ENCODE measurements at places on chromosomes 3 and 15. TPM values are rescaled to one million over a fixed set of nuclear protein-coding genes. Genes with fewer than 3 reads are reported as not detected.
A peak's percentile ranks its signal among the peaks of the same experiment; 100 is the strongest.

DNA sequence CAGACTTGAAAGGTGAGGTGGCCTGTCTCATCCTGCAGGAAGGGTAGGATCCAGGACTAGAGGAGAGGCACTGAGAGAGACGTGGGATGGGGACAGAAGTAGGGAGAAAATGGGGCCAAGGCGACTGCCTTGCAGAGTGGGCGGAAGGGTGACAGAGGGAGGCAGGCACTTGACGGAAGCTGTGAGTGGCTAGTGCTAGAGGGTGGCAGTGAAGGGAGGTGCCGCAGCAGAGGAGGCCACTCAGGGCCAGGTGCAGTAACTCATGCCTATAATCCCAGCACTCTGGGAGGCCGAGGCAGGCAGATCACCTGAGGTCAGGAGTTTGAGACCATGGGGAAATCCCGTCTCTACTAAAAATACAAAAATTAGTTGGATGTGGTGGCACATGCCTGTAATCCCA lies 7.3 kb downstream of the CCDC33 start:
- no peak for DNase-seq

- peak; percentile 50 for DNase-seq
Observed at GRCh38 chr15:33215941-33216872, 21.7 kb upstream of the FMN1 start.

DNA sequence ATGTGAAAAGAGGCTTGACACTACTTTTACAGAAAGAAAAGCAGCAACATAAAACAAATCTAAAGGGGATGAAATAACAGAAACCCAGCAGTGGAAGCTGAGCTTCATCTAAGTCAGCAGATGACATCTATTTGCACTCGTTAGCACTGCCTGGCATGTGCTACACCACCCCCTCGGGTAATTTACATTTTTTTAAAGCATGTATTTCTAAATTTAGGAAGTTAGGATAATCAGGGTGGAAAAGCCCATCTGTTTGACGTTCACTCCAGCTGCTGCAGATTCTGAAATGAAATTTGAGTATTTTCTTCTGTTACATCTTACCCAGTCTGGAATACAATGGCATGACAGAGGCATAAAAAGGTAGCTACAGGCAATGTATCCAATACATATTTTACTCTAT lies 20.7 kb downstream of the IGSF11 start:
- DNase-seq: no peak

DNA sequence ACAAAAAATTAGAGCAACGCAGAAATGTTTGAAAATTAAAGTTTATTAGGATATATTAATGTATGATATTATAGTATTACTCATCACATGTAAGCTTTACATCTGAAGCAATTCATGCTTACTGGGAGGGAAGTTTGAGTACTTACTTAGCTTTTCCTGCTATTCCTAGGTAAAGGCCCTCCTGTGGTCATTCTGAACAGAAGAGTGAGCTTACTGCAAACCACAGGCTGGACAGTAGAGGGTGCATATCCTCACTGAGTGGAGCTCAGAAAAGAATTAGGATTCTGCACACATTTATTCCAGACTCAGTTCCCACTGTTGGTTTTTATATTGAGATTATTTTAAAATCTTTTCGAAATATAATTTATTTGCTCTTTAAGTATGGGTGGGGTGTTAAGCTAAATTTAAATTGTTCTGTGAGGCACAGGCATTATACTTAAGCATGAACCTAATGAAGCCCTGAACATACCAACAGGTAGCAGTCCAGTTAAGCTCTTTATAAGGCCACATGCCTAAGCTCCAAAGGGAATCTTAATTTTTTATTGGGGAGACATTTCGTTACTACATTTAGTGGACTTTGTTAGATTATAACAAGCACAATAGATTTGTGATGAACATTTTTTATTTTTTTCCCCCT lies 10.2 kb downstream of the MRPS22 start:
- DNase-seq: peak; percentile 75

DNA sequence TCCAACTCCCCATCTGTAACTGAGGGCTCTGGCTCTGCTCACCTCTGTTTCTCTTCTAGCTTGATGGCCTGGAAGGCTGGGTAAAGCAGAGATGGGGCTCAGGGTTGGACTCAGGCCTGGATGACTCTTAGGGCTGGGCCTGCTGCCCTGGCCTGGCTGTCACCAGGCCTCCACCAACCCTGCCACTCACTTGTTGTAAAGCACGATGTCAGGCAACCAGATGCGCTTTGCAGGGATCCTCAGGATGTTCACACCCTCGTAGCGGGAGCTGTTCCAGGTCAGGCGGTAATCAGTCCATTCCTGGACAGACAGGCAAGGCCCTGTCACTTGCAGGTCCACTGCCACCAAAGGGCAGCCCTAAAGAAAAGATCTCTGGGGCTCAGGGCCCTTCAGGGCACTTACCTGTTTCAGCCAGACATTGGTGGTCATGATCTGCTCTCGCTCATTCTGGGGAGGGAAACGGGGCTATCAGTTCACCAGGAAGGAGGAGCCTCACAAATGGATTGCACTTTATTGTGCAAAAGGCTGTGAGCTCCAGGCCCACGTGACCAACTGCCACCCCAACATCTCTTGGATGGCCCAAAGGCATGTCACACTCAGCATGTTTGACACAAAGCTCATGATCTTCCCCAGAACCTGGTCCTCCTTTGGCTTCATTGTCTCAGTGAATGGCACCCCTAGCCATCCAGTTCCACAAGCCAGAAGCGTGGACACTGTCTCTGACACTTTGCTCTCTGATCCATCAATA lies 9.9 kb downstream of the CHRNB4 start:
- no peak for DNase-seq

DNA sequence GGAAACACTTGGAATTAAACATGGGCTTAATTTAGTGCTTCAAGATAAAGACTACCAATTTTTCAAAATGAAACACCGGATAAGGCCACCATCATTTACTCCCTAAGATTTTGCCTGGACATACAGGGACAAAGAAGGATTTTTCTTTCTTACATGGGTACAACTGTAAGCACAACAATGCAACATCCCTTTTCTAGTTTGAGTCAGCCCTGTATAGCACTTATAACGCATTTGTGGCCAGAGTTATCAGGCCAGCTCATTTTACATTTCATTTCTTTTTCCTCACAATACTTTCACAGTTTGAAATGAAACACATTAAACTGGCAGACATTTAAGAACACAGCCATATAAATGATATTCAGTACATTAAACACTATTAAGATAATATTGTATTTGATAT lies 9.8 kb upstream of the SUCNR1 start:
- DNase-seq: peak; percentile 56

DNA sequence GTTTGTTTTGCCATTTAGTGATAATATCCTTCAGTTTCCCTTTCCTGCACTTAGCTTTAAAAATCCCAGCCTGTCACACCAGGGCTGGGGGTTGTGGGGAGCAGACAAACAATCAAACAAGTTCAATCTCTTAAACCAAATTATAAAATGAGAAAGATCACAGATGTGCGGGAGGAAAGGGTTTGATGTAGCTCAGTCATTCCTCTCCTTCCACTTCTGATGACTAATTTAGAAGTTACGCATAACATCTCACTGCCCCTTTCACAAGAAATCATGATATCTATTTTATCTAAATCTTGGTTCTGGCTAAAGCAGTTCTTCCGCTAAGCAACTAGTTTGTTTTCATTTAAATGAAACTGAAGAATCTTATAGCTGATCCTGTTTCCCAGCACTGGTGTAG lies 34.1 kb upstream of the ATG7 start:
- no peak for DNase-seq

DNA sequence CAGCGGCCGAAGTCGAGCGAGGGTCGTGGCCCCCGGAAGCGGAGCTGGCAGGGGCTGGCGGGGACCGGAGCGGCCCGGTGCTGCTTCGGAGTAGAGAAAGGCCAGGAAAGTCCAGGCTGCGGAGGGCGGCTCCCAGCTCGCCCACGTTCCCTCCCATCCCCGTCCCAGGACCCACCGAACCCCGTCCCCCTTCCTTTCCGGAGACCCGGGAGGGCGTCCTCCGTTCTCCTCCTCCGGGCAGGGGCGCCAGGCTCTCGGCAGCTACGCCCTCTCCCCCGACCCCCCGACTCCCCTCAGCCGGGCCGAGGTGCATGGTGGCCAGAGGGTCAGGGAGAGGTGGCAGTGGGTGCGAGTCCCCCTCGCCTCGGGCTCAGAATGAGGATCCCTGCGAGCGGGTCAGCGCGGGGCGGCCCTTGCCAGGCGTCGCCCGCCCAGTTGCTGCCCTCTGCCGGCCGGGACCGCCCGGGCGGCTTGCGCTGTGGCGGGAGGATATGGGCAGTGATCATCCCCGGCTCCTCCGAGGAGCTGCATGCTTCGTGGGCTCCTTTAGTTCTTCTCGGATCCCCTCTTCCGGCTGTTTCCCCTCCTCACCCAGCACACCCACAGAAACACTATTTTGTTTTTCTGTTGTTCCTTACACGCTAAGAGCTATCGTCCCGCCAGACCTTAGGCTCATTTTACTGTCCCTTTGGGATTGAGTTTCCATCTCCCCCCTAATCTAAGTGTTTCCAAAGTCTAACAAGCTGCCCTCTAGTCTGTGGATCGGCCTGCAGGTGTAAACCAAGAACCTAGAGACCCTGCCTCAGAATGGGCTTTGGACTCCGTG lies 744 bp upstream of the ALDH1A2 start:
- DNase-seq: peak; percentile 71

DNA sequence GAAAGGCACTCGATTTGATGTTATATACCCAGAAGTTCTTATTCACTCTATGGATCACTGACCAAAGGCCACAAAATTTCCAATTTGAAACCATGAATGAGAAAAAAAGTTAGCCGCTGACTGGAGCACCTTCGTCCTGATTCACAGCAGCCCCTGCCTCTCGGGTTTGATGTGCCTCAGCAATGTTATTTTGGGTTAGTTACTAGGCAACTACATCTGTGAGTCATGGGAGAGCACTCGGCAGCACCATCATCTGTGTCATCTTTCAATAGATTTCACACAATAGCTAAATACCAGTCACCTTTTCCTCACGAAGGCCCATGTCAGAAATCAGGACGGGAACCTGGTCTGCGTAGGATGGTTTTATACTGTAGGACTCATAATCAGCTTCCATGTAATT lies 269.2 kb downstream of the ZBBX start:
- peak; percentile 5 for DNase-seq

DNA sequence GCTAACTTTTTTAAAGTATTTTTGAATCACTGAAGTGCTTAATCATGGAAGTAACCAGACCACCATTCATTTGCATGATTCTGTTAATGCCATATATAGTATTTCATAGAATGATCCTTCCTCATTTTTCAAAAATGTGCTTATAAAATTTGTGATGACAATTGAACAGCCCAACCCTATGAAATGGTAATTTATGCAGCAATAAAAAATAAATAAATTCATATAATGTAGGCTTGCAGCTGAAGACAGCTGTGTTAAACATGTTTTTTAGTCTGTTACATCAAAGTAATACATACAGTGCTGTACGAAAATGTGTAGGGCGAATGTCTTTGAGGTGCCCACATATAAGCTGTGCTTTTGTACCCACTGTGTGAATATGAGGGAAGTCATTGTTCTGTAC lies 131.7 kb downstream of the FILIP1L start:
- no peak for DNase-seq

DNA sequence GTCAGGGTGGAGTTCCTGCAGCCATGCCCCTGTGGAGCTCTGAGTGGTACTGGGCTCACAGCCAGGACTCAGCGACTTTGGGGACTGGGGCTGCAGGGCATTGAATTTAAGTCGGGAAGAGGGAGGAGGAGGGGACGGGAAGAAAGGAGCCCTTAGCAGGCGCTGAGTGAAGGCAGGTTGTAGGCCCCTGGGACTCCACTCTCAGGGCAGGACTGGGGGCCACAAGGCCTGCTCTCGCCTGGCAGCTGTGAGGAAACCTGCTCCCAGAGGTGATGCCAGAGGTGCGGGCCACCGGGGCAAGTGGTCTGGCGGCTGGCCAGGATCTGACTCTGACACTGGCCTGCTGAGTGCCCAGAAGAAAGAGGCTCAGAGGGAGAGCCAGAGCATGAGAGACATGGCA lies 73.5 kb downstream of the EPHB3 start:
- peak; percentile 70 for DNase-seq

DNA sequence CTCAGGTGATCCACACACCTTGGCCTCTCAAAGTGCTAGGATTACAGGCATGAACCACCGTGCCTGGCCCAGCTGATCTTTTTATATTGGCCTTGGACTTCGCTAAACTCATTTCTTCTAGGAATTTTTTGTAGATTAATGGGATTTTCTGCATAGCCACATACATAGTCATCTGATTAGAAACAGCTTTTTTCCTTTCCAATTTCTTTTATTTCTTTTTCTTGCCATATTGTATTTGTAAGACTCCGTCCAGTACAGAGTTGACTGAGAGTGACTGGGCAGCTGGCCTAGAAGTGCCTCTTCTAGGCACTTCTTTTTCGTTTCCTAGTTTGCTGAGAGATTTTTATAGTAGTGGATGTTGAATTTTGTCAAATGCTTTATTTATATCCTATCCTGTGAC lies 37.4 kb downstream of the ARIH1 start:
- no peak for DNase-seq

- no peak for DNase-seq
Observed at GRCh38 chr3:46221938-46222337, 13.8 kb upstream of the CCR1 start.

DNA sequence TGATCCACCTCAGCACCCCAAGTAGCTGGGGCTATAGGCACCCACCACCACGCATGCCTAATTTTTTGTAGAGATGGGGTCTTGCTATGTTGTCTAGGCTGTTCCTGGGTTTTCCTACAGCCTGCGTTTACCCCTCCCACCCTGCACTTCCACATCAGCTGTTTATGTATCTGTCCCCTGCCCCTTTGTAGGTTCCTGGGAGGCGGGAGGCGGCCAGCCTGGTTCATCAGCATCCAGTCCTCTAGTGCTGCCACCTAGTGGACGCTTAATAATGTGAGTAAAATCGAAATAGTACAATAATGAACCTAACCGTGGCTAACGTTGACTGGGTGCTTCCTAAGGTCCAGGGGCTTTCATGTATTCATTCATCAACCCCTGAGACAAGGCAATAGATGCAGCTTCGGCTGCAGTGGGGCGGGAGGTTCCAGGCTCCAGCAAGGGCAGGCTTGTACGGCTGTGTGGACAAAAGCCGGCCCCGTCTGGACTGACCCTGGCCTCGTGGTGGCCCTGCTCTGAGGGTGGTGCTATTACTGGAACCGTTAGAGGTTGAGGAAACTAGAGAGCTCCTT lies 1.2 kb upstream of the LCTL start:
- DNase-seq: peak; percentile 82

GRCh38 chr3:180420804-180421203 lies 181.2 kb upstream of the TTC14 start:
- no peak for DNase-seq

DNA sequence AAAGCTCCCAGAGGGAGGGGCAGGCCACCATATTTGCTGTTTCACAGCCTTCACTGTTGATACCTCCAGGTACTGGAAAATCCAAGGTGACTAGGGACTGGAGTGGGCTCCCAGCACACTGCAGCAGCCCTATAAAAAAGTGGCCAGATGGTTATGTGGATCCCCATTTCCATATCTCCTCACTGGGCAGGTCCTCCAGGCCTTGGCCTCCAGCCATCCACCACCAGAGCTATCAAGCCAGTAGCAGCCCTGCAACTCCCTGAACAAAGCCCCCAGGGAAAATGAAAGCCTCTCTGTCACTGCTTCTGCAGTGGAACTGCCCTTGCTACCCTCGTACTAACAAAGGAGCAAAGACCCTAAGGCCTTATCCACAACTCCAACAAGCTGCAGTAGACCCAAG lies 58.4 kb downstream of the ILDR1 start:
- DNase-seq: no peak

GRCh38 chr3:127808197-127808596 lies 14.1 kb downstream of the MGLL start:
- no peak for DNase-seq

GRCh38 chr3:24684506-24685023 lies 189.9 kb upstream of the THRB start:
- no peak for DNase-seq

The TRAT1 gene
- not detected for total RNA-seq

The PPP2R3A gene
- 31.3 TPM for total RNA-seq

The ZNF502 gene
- 1.1 TPM for total RNA-seq

The CDAN1 gene
- 20.9 TPM for total RNA-seq

The MESP2 gene
- 0.32 TPM for total RNA-seq

The TGM5 gene
- total RNA-seq: not detected
